ENCODE measurements at places on chromosomes 7 and 10.

- no peak for DNase-seq
Measured at GRCh38 chr7:86928308-86928707, 131.1 kb downstream of the ELAPOR2 start.

DNA sequence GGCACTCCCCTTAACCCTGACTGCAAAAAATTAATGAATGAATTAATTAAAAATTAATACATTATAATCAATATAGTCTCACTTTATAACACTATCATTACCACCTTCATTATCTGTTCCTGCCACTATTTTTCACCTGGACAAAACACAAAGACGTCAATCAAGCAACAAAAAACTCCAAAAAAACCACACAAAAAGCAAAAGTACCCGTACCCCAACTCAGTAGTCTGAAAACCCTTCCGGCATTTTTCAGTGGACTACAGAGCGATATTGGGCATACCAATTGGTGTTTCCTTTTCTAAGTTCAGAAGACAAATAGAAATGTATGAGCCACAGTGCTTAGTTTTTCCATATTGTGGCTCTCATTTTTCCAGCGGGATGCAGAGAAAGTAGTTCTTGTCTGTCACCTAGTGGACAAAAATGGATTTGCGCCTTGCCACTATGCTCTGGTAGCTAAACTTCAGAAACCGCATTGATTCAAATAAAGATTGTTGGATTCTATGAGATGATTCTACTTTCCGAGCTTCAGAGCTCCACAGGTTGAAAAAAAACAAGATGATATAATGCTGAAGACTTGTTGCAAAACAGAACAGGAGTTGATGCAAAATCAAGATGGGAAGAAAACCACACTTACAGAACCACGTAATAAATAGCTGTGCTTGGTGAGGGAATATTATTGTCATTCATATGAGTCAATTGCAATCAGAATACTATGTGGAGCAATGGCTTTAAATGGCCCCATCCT, 50.6 kb upstream of the ITGB1 start:
- DNase-seq: no peak

GRCh38 chr10:21146436-21146789, 249.3 kb upstream of the NEBL start:
- no peak for DNase-seq

DNA sequence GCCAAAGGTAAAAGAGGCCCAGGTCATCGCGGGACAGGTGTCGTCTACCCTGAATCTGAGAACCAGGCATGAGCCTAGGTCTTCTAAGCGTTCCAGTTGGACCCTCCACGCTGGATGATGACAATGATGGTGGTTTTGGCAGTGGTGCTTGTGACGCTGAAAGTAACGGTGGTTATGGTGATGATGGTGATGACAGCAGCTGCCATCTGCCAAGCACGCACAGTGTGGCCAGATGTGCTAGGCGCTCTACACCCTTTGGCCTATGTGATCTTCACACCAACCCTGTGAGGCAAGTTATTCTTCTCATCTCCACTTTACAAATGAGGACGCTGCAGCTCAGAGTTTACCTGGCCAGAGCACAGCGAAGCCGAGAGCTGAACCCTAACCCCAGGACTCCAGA, 93.9 kb downstream of the FAM53B start:
- no peak for DNase-seq

DNA sequence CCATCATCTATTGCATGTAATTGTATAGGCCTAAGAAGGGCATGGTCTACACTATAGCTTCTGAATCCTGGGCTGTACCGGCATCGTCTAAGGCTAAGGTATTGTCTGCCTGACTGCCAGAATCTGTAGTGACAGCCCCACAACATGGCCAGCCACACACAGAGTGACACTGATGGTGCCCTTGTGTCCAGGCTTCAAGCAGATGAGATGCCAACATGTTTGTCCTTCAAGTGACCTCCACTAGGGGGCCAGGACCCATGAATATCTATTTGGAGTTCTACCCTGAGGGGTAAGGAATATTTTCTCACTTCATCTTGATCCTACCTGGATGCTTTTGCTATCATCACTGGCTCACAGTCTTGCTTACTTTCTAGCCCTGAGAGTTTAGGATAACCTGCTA, 1.5 kb downstream of the CYP3A7 start:
- no peak for DNase-seq

GRCh38 chr7:47577321-47577919, 4.5 kb downstream of the TNS3 start:
- no peak for DNase-seq

Measured in activated CD4-positive, CD25-positive, alpha-beta regulatory T cell (primary cell).